ENCODE measurements at places on chromosomes 16 and 17. TPM values are rescaled to one million over a fixed set of nuclear protein-coding genes. Genes with fewer than 3 reads are reported as not detected.

DNA sequence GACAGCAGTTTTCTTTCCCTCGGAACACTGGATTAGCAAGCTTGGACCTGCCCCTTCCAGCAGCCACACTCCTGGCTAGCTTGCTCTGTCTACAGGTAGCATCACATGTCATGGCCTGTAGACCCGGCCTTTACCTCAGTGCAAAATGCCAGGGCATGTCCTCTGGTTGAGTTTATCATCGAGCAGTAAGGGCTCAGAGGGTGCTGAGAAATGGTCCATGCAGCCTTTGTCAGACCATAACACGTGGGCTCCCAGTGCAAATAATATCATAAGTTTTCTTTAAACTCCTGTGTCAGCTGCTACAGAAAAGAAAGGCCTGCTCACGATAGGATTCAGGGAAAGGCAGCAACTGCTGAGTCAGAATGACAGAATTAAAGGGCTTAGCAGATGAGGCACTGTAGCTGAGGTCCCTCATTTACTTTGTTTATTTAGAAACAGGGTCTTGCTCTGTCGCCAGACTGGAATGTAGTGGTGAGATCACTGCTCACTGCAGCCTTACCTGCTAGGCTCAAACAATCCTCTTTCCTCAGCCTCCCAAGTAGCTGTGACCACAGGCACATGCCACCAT lies 8.0 kb upstream of the GNA13 start:
- no peak overlapping the region for H3K4me3 ChIP-seq
- no peaks in the 10 kb centered on the region for H3K27me3 ChIP-seq
- H3K36me3 ChIP-seq = no peaks in the 10 kb centered on the region
- H3K4me1 ChIP-seq = peaks cover 4% of the 10 kb centered on the region

DNA sequence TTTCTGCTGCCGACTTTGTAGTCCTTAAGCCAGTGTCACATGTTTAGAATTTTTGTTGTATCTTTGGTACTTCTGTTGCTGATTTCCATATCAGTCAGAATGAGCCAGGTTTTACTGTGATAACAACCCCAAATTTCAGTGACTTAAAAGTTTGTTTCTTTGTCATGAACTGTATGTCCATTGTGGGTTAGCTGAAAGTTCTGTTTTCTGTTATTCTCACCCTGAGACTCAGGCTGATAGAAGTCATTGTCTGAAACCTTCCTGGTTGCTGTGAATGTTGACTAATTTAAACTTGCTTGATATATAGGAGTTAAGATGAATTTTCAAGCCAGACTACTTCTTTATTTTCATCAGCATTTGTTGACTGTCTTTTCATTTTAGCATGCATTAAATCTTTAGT lies 68.8 kb downstream of the MRTFB start:
- H3K36me3 ChIP-seq = peaks cover 8% of the 10 kb centered on the region
- H3K4me1 ChIP-seq = no peaks in the 10 kb centered on the region
- H3K27ac ChIP-seq = no peak overlapping the region
- no peaks in the 10 kb centered on the region for H3K27me3 ChIP-seq
- H3K4me3 ChIP-seq = no peak overlapping the region
- DNase-seq = no peak

- no peaks in the 10 kb centered on the region for H3K27me3 ChIP-seq
- H3K36me3 ChIP-seq = no peaks in the 10 kb centered on the region
- H3K27ac ChIP-seq = peak overlapping the region; percentile 99
- H3K4me3 ChIP-seq = peak overlapping the region; percentile 51
- peak; percentile 95 for DNase-seq
- peaks cover 70% of the 10 kb centered on the region for H3K4me1 ChIP-seq
Measured at GRCh38 chr16:70430667-70431536, 8.0 kb downstream of the ST3GAL2 start.

DNA sequence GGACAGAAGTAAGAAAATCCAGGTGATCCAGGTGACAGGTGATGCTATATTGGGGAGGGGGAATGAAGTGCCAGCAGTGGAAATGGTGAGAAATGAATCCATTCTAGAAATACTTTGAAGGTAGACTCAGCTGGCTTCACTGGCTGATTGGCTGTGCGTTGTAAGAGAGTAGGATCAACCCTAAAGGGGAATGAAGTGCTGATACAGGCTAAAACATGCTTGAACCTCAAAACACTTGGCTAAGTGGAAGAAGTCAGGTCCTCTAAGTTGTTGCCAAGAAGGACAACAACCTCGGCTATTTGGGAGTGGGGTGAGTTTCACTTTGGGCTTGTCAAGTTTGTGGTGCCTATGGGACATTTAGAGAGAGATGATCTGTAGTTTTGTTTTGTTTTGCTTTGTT lies 24.1 kb upstream of the SCNN1B start:
- H3K27me3 ChIP-seq = no peaks in the 10 kb centered on the region
- DNase-seq = no peak
- H3K4me3 ChIP-seq = no peak overlapping the region
- H3K4me1 ChIP-seq = no peaks in the 10 kb centered on the region
- H3K27ac ChIP-seq = no peak overlapping the region
- no peaks in the 10 kb centered on the region for H3K36me3 ChIP-seq

- no peaks in the 10 kb centered on the region for H3K36me3 ChIP-seq
- H3K27ac ChIP-seq = no peak overlapping the region
- H3K27me3 ChIP-seq = no peaks in the 10 kb centered on the region
- H3K4me3 ChIP-seq = no peak overlapping the region
Measured at GRCh38 chr16:73878611-73879010, 418.0 kb upstream of the PSMD7 start.

DNA sequence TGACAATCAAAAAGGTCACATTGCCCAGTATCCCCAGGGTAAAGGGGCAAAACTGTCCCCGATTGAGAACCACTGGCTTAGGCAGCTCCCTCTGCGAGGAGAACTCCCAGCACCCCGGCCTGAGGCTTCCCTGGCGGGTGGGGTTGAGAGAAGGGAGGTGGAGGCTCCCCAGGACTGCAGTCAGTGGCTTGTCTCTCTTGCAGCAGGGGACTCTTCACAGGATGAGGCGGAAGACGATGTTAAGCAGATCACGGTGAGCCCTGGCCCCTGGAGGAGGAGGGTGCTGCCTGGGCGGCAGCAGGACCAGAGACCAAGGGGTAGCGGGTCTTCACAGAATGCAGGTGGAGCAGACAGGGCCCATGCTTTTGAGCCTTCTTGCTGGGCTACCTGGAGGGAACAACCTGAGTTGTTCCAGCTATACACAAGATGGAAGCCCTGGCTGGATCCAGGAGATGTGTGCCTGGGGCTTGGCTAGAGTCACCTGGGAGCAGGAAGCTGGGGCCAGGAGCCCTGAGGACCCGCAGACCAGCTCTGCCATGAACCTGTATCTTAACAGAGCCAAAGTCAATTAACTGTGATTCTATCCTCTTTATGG lies 16.8 kb downstream of the POLR3E start:
- no peak overlapping the region for H3K27ac ChIP-seq
- DNase-seq = no peak
- peaks cover 8% of the 10 kb centered on the region for H3K36me3 ChIP-seq
- H3K27me3 ChIP-seq = no peaks in the 10 kb centered on the region

DNA sequence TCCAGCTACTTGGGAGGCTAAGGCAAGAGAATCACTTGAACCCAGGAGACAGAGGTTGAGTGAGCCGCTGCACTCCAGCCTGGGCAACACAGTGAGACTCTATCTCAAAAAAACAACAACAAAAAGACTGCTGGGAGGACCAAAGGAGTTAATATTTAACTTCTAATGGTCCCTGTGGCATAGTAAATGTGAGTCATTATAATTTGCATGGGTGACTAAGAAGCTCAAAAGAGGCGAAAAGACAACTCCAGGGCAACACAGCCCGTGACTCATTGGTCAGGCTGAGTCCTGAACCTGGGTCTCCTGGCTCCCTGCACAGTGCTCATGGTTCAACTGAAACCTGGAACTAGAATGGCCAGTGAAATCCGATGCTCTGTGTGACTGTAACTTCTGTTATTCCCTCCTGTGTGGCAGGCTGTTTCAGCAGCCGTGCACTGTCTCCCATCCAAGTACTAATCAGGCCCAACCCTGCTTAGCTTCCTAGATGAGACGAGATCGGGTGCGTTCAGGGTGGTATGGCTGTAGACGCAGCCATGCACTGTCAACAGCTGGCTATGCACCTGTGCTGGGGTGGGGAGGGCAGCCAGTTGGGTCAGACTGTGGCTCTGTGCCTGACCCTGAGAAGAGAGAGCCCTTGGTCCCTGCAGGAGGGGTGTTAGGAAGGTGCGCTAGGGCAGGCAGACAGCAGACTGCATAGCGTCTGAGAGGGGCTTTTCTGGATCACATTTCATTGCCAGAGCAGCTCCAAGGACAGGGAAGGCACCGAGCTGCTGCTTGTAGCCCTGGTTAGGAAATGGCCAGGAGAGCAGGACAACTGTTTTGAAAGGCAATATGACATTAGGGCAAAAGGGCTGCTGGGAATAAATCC lies 14.5 kb upstream of the GPRC5C start:
- H3K27me3 ChIP-seq = no peaks in the 10 kb centered on the region
- no peaks in the 10 kb centered on the region for H3K4me1 ChIP-seq
- DNase-seq = no peak
- H3K27ac ChIP-seq = no peak overlapping the region
- H3K4me3 ChIP-seq = no peak overlapping the region
- no peaks in the 10 kb centered on the region for H3K36me3 ChIP-seq

GRCh38 chr17:42199416-42200011 lies 5.2 kb upstream of the GHDC start:
- H3K36me3 ChIP-seq = peaks cover 7% of the 10 kb centered on the region
- no peaks in the 10 kb centered on the region for H3K27me3 ChIP-seq
- DNase-seq = no peak
- H3K4me3 ChIP-seq = no peak overlapping the region

GRCh38 chr16:22192261-22193062 lies 13.6 kb upstream of the EEF2K start:
- no peaks in the 10 kb centered on the region for H3K27me3 ChIP-seq
- peak overlapping the region; percentile 78 for H3K4me3 ChIP-seq
- H3K27ac ChIP-seq = peak overlapping the region; percentile 100
- DNase-seq = peak; percentile 91

DNA sequence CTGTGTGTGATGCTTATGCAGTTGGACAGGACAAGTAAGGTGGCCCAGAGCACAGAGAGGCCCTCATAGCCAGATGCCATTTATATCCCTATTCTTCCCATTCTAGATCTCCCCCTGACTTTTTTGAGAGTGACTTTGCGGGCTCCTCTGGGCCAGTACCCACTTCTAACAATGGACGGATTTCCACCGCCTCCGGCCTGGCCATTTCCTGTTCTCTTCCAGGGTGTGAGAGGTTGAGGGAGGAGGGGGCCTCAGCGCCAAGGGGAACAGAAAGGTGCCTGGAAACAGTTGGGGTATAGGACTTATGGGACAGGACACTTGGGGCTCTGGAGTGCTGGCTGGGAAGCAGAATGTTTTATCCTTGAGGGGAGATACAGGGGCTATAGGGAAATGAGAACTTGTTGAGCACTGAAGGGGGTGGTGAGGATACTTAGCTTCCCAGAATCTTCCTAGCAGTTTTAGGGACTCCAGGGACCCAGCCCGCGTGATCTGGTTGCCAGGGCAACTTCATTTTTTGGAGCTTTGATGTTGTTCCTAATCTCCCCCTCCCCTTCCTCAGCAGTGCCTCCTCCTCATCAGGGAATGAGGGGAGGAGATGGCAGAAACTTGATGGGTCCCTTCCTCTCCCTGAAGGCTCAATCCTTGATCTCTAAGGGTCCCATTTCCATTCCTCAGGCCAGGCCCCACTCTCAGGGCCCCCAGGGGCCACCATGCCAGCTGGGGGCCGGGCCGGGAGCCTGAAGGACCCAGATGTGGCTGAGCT lies 3.6 kb downstream of the TAOK2 start:
- H3K27me3 ChIP-seq = no peaks in the 10 kb centered on the region
- H3K27ac ChIP-seq = no peak overlapping the region
- H3K4me1 ChIP-seq = peaks cover 38% of the 10 kb centered on the region
- no peak for DNase-seq
- no peak overlapping the region for H3K4me3 ChIP-seq

GRCh38 chr17:49696233-49696761 lies 11.5 kb downstream of the SLC35B1 start:
- H3K27ac ChIP-seq = no peak overlapping the region
- H3K27me3 ChIP-seq = no peaks in the 10 kb centered on the region
- H3K36me3 ChIP-seq = peaks cover 14% of the 10 kb centered on the region
- peaks cover 16% of the 10 kb centered on the region for H3K4me1 ChIP-seq
- no peak overlapping the region for H3K4me3 ChIP-seq
- DNase-seq = peak; percentile 61

DNA sequence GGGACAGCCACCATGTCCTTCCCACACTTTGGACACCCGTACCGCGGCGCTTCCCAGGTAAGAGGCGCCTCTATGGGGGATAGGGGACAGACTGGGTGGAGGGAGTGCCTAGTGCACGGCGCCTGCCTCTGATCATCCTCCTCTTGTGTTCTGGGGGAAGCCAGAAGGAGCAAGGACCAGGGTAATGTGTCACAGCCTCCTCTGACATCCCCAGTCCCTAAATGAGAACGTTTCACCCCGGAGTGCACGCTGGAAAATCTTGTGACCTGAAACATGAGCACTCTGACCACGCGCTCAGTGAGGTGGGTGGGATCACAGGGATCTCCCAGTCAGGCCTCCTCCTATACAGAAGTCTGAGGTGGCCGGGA lies 1.1 kb downstream of the IRX6 start:
- no peak overlapping the region for H3K27ac ChIP-seq
- H3K4me1 ChIP-seq = no peaks in the 10 kb centered on the region
- DNase-seq = no peak

GRCh38 chr17:33352526-33352925 lies 59.4 kb upstream of the ASIC2 start:
- no peaks in the 10 kb centered on the region for H3K27me3 ChIP-seq
- H3K4me3 ChIP-seq = no peak overlapping the region
- DNase-seq = no peak
- no peaks in the 10 kb centered on the region for H3K4me1 ChIP-seq

DNA sequence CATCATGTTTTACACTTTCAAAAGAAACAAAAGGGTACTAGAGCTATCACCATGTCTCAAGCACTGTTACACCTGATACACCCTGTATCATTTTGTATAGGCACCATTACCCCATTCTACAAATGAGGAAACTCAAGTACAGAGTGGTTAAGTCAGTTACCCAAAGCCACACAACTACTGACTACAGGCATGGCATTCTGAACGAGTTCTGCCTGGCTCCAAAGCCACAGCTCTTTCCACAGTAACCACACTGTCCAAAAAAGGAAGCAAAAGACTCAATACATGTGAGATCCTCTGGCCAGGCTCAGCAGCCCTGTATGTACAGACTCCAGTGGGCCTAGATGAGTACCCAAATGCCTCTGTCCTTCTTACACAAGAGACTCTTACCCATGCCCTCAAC lies 4.7 kb downstream of the DYNC1LI2 start:
- H3K36me3 ChIP-seq = peaks cover 38% of the 10 kb centered on the region
- DNase-seq = no peak
- peaks cover 13% of the 10 kb centered on the region for H3K4me1 ChIP-seq
- H3K4me3 ChIP-seq = no peak overlapping the region
- no peak overlapping the region for H3K27ac ChIP-seq

- H3K27me3 ChIP-seq = peaks cover 10% of the 10 kb centered on the region
- no peaks in the 10 kb centered on the region for H3K36me3 ChIP-seq
- H3K4me3 ChIP-seq = no peak overlapping the region
- H3K27ac ChIP-seq = no peak overlapping the region
- no peaks in the 10 kb centered on the region for H3K4me1 ChIP-seq
Measured at GRCh38 chr17:41256291-41256685, 1.1 kb downstream of the KRTAP9-9 start.

Gene SNRNP25
- total RNA-seq = 24.3 TPM

Gene AGRP
- total RNA-seq = not detected

Gene STAC2
- total RNA-seq = not detected

Gene ACD
- total RNA-seq = 58.1 TPM

Gene OR2C1
- 1.4 TPM for total RNA-seq
